SJSA1 (cell line): ENCODE measurements at places on chromosomes 7 and 10. TPM values are rescaled to one million over a fixed set of nuclear protein-coding genes. Genes with fewer than 3 reads are reported as not detected.

Gene SUGCT
- total RNA-seq, result 17.1 and 20.5 TPM in 2 replicates

- H3K4me1 ChIP-seq, result no peaks in the 10 kb centered on the region
- no peak overlapping the region for H3K4me3 ChIP-seq
- no peaks in the 10 kb centered on the region for H3K36me3 ChIP-seq
- no peak overlapping the region for H3K27ac ChIP-seq
- H3K27me3 ChIP-seq, result no peaks in the 10 kb centered on the region
Observed at GRCh38 chr7:19674266-19674960, 34.4 kb downstream of the POLR1F start.

Gene LRRN3
- total RNA-seq, result 0.22 TPM in 1 of 2 replicates, not detected in the other

Gene ASB13
- total RNA-seq, result 4.2 and 6.8 TPM in 2 replicates

GRCh38 chr10:34022195-34022594, 687.7 kb upstream of the NRP1 start:
- DNase-seq, result no peak
- H3K27me3 ChIP-seq, result no peaks in the 10 kb centered on the region
- no peaks in the 10 kb centered on the region for H3K36me3 ChIP-seq
- H3K27ac ChIP-seq, result no peak overlapping the region
- no peak overlapping the region for H3K4me3 ChIP-seq

Gene CALN1
- total RNA-seq, result not detected in 2 replicates

- H3K27ac ChIP-seq, result no peak overlapping the region
- H3K27me3 ChIP-seq, result no peaks in the 10 kb centered on the region
- H3K4me1 ChIP-seq, result peaks cover 22% of the 10 kb centered on the region
- H3K4me3 ChIP-seq, result no peak overlapping the region
- DNase-seq, result peak; percentile 55
Observed at GRCh38 chr7:116236020-116236630, 25.8 kb downstream of the TES start.

Gene C7orf57
- 0.34 and 3.8 TPM in 2 replicates for total RNA-seq

- H3K27me3 ChIP-seq, result no peaks in the 10 kb centered on the region
- DNase-seq, result no peak
- H3K4me1 ChIP-seq, result peaks cover 11% of the 10 kb centered on the region
Observed at GRCh38 chr10:69479240-69480067, 28.2 kb downstream of the TSPAN15 start.

DNA sequence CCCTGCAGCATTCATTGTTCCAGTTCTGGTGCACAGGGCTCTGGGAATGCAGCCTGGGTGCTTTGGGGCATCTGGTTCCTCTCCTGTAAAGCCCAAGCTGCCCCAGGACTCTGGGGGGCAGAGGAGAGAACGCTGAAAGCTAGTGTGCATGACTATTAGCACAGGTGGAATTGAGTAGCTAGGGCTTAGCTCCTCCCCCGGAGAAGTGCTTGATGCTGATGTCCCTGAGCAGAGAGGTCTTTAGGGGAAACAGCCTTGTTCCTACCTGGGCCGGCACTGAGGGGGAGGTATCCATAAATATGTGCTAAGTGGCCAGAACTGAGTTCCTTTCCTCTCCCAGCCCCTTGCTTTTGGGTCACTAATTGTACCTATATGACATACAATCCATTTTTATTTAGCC, 3.9 kb downstream of the ADCY1 start:
- H3K4me3 ChIP-seq, result no peak overlapping the region
- DNase-seq, result no peak
- peaks cover 41% of the 10 kb centered on the region for H3K27me3 ChIP-seq
- no peaks in the 10 kb centered on the region for H3K36me3 ChIP-seq
- peaks cover 6% of the 10 kb centered on the region for H3K4me1 ChIP-seq

DNA sequence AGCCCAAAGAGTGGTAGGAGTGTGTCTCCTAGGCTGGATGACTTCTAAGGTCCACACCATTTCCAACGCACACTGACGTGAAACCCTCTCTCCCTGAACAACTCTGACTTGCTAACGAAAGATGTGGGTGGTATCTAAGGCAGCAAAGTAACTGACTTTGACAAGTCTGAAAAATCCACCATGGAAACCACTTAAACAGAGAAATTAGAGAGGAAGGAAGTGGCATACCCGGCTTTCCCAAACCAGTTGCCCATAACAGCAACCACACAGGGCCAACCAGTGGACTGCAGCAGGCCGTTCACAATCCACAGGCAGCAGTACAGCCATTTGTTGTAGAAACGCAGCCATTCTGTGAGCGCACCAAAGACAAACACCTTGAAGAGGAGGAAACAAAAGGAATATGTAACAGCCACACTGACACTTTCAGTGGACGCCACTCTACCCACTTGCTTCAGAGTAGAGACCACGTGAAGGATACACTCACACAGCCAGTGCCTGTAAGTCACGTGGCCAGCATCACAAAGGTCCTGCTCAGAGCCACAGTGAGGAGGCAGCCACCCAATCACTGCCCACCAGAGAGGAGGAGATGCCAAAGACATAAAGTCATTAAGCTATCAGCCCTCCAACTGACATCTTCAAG, 39.8 kb downstream of the SLC37A3 start:
- peaks cover 16% of the 10 kb centered on the region for H3K36me3 ChIP-seq
- H3K4me3 ChIP-seq, result no peak overlapping the region
- no peak overlapping the region for H3K27ac ChIP-seq

GRCh38 chr10:77800738-77801266, 125.8 kb downstream of the DLG5 start:
- H3K4me3 ChIP-seq, result no peak overlapping the region
- H3K27me3 ChIP-seq, result no peaks in the 10 kb centered on the region
- no peak overlapping the region for H3K27ac ChIP-seq
- peaks cover 18% of the 10 kb centered on the region for H3K4me1 ChIP-seq
- H3K36me3 ChIP-seq, result peaks cover 69% of the 10 kb centered on the region

Gene GNB2
- total RNA-seq, result 63.4 and 70.6 TPM in 2 replicates

DNA sequence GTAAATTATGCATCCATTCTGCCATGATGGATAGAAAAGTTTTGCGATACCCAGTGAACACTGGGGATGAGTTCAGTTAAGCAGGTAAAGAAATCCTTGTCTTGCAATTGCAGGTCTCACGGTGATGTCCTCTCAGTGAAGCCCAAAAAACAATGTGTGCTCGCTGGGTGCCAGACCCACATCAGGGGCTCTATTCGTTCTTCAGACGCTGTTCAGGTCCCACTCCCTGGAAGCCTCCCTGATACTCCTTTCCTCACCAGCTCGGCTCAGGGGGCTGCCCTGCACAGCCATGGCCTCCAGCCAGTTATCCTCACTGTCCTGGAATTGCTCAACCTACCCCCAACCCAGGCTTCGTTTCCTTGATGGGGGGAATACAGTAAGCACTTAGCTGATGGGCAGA, 323.5 kb downstream of the ADARB2 start:
- H3K4me3 ChIP-seq, result no peak overlapping the region
- H3K27me3 ChIP-seq, result peaks cover 17% of the 10 kb centered on the region
- H3K27ac ChIP-seq, result no peak overlapping the region
- no peaks in the 10 kb centered on the region for H3K36me3 ChIP-seq

Gene CCDC3
- total RNA-seq, result 12.4 and 21.3 TPM in 2 replicates

- no peaks in the 10 kb centered on the region for H3K36me3 ChIP-seq
- no peak for DNase-seq
- H3K4me3 ChIP-seq, result no peak overlapping the region
- H3K27me3 ChIP-seq, result no peaks in the 10 kb centered on the region
Observed at GRCh38 chr7:41428381-41428780, 274.5 kb downstream of the INHBA start.

- H3K4me1 ChIP-seq, result 0 out of 2 replicates have a peak, but pooled peaks cover 3% of the 10 kb centered on the region
- no peak overlapping the region for H3K4me3 ChIP-seq
- DNase-seq, result no peak
- H3K36me3 ChIP-seq, result no peaks in the 10 kb centered on the region
Observed at GRCh38 chr10:69504576-69505250, 53.4 kb downstream of the TSPAN15 start.

GRCh38 chr10:109892117-109892516, 31.2 kb downstream of the XPNPEP1 start:
- H3K4me1 ChIP-seq, result peaks cover 40% of the 10 kb centered on the region
- H3K27me3 ChIP-seq, result no peaks in the 10 kb centered on the region
- peaks cover 41% of the 10 kb centered on the region for H3K36me3 ChIP-seq
- H3K4me3 ChIP-seq, result no peak overlapping the region

DNA sequence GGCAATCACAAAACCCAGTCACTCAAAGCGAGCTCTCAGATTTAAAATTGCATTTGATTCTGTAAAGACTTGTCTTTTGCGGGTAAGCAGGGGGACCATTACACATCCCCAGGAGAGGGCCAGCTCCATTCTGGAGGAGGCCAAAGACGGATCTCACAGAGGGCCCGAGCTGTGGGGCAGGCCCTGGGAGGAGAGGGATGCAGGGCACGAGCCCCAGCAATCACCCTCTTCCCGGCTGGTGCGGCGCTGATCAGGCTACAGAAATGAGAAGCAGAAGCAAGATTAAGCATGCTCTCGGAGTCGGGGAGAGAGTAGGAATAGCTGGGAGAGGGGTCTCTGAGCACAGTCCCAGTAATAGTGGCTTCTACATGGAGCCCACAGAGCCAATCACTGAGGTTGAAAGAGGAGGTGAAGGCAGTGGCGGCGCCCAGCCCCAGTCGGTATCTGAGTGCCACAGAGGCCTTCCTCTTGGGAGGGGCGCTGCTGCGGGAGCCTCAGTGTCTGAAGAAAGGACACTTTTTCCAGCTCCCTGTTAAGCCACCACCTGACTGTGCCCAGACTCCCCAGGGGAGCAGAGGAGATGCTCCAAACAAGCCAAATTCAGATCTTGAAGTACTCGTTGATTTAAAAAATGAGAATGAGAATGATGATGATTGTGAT, 7.1 kb downstream of the CXCL12 start:
- H3K27me3 ChIP-seq, result peaks cover 3% of the 10 kb centered on the region
- H3K4me1 ChIP-seq, result no peaks in the 10 kb centered on the region
- H3K4me3 ChIP-seq, result no peak overlapping the region
- DNase-seq, result no peak
- H3K36me3 ChIP-seq, result no peaks in the 10 kb centered on the region
- no peak overlapping the region for H3K27ac ChIP-seq

GRCh38 chr10:30052062-30052461, 7.3 kb downstream of the JCAD start:
- H3K36me3 ChIP-seq, result peaks cover 23% of the 10 kb centered on the region
- no peak overlapping the region for H3K4me3 ChIP-seq
- peak overlapping the region; percentile 15; the same call in 1 of the 2 replicates for H3K27ac ChIP-seq
- H3K4me1 ChIP-seq, result peaks cover 60% of the 10 kb centered on the region
- DNase-seq, result peak; percentile 56

DNA sequence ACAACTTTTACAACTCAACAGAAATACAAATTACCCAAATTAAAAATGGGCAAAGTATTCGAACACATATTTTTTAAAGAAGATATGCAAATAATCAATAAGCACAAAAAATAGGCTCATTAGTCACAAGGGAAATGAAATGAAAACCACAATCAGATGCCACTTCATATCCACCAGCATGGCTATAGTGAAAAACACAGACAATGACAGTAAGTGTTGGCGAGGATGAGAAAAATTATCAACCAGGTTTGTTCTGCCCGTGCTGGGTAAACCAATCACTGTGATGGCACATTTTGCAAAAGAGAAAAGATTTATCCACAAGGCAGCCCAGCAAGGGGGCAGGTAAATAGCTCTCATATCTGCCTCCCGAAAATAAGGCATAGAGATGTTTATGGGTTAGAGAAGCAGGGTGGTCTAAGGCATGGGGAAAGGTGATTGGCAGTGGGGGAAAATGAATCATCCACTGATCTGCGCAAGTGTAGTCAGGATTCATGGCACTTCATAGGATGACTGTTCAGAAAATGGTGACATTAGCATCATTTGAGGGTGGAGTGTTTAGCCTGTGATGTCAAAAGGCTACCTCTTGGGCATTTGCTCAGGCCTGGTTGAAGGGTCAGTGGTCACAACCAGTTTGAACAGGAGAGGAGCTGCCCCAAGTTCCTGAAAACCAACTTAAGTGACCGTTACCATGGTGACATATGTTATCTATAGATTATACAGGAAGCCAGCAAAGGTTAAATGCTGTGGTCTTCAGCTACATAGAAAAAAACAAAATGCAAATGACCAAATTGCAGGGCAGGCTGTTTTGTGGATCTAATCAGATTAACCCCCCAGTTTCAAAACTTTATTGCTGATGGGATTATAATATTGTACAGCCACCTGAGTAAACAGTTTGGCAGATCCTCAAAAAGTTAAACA, 8.0 kb upstream of the CFAP70 start:
- H3K36me3 ChIP-seq, result peaks cover 34% of the 10 kb centered on the region
- no peaks in the 10 kb centered on the region for H3K4me1 ChIP-seq
- DNase-seq, result no peak
- H3K4me3 ChIP-seq, result no peak overlapping the region
- no peaks in the 10 kb centered on the region for H3K27me3 ChIP-seq

DNA sequence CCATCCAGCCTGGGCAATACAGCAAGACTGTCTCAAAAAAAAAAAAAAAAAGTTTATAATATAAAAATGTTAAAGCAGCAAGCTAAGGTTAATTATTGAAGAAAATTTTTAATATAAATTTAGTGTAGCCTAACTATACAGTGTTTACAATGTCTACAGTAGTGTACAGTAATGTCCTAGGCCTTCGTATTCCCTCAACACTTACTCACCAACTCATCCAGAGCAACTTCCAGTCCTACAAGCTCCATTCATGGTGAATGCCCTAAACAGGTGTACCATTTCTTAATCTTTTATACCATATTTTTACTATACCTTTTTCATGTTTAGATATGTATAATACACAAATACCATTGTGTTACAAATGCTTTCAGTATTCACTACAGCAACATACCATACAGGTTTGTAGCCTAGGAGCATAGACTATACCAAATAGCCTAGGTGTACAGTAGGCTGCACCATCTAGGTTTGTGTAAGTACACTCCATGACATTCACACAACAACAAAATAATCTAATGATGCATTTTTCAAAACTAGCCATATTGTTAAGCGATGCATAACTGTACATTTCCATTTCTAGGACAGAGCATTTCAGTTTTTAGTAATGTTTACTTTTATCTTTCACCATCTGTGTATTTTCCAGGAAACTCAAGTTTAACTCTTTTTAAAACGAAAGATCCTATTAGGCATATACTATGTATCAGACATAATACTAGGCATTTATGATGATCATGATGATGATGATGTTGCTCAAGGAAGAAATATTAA, 43.3 kb downstream of the CNOT4 start:
- H3K4me1 ChIP-seq, result no peaks in the 10 kb centered on the region
- no peaks in the 10 kb centered on the region for H3K27me3 ChIP-seq
- no peak for DNase-seq
- H3K36me3 ChIP-seq, result no peaks in the 10 kb centered on the region

Gene TMEM139
- not detected in 2 replicates for total RNA-seq

DNA sequence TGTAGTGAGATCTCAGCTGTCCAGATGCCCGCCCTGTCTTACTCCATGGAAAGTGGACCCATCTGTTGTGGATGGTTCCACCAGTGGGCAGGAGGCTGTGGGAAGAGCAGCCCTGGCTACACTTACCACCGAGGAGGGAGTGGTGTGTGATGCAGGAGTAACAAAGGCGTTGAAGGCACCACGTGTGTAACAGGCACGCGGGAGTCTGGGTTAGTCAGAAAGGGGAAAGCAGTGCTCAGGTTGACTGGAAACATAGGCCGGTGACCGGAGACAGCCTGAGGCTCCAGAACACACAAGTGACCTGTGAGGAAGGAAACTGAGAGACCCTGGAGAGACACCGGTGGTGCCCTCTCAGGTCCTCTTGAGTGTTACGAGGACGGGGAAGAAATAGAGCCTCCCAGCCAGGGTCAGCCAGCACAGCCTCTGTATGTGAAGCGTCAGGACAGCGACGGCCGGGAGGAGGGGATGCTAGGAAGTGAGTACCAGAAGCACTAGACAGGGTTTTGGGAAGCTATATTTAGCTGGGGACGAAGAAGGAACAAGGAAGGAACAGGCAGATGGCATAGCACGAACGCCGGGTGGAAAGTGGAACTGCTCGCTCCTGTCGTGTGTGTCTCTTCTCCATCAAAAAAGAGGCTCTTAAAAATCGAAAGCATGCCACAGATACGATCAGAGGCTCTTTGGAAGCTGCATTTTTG, 51.7 kb downstream of the DAGLB start:
- no peak for DNase-seq
- H3K4me1 ChIP-seq, result peaks cover 26% of the 10 kb centered on the region
- H3K27ac ChIP-seq, result no peak overlapping the region
- no peaks in the 10 kb centered on the region for H3K27me3 ChIP-seq
- peaks cover 91% of the 10 kb centered on the region for H3K36me3 ChIP-seq

Gene PRSS37
- not detected in 2 replicates for total RNA-seq

Gene NPSR1
- total RNA-seq, result not detected in 2 replicates
